SJSA1 (cell line): ENCODE measurements at places on chromosomes 11 and 22. TPM values are rescaled to one million over a fixed set of nuclear protein-coding genes. Genes with fewer than 3 reads are reported as not detected.

DNA sequence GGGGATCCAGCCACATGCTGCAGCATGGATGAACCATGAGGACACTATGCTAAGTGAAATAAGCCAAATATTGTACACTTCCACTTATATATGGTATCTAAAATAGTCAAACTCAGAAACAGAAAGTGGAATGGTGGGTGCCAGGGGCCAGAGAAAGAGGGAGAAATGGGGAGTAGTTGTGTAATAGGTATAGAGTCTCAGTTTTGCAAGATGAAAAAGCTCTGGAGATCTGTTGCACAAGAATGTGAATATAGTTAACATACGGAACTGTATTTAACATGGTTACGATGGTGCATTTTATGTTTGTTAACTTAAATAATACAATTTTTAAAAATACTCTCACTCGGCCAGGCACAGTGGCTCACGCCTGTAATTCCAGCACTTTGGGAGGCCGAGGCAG, 21.2 kb downstream of the GDPD5 start:
- no peak for DNase-seq

GRCh38 chr11:19472679-19473078, 231.9 kb upstream of the E2F8 start:
- DNase-seq = no peak

GRCh38 chr22:29141078-29141688, 64.5 kb upstream of the EMID1 start:
- DNase-seq = no peak

DNA sequence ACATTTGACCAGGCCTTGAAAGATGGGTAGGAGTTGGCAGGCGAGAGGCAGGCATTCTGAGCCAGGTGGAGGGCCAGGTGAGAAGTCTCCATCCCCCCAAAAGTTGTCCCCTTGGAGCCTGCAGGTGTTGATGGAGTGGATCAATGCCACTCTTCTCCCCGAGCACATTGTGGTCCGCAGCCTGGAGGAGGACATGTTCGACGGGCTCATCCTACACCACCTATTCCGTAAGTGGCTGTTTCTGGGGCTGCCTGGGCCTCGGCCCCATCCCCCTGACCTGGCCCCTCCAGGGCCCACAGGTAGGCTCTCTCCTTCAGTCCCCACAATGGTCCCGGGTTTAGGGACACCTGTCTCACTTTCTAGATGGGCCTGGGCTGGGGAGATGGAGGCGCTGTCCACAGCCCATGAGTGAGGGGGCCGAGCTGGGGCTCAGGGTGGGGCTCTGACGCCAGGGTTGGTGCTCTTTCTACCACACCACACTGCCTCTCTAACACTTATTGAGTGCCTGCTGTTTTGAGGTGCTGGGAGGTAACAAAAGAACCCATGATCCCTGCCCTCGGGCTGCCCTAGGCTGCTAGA, 7.0 kb downstream of the PARVG start:
- no peak for DNase-seq

- DNase-seq = no peak
Observed at GRCh38 chr22:37223965-37224551, 11.8 kb upstream of the SSTR3 start.

DNA sequence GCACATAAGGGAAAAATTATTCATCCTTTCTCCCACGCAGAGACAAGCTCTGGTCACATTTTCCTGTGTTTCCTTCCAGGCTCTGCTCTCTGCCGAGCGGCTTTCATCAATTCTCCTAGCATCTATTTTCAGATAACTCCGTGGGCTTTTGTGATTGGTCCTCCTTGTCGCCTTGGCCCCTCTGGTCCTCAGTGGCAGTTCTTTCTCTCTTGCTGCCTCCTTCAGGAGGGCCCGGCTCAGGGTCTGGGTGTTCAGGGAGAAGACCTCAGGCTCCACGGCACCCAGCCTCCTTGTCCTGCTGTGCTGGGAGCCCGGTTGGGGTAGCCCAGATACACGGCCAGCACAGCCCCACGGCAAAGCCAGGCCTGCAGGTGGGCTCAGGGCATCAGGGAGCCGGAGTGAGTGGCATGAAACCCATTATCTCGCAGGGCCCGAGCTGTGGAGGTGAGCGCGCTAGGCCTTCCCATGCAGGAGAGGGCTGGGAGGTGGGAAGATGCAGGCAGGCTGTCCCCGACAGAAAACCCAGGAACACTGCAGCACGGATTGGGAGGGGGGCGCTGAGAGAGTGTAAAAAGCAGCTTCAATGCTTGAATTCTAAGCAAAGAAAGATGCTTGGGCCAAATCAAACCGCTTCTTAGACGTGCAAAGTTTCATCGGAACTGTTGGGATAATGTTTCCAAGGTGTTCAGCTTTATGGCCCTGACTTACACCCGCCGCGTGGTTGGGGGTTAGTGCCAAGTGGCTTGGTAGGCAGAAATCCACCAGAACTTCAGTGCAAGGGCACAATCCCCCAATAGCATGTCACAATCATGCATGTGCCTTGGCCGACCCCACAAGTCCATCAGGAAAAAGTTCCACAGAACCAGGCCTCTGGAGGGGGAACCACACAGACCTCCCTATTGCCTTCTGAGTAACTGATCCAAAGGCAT, 81.9 kb upstream of the WNT7B start:
- DNase-seq = peak; percentile 79

- DNase-seq = no peak
Observed at GRCh38 chr22:50403701-50404101, 60.6 kb downstream of the PPP6R2 start.

TNNT3 gene
- total RNA-seq = 7.5 and 8.0 TPM in 2 replicates

CNGA4 gene
- total RNA-seq = not detected in 2 replicates

OR52I2 gene
- not detected in 2 replicates for total RNA-seq
